ENCODE measurements at places on chromosomes 16 and 17. TPM values are rescaled to one million over a fixed set of nuclear protein-coding genes. Genes with fewer than 3 reads are reported as not detected.
A peak's percentile ranks its signal among the peaks of the same experiment; 100 is the strongest.

- no peak for DNase-seq
These were observed 5.0 kb downstream of the BBS2 start for GRCh38 chr16:56514845-56515244.

STAT5A gene
- 13.8 TPM for total RNA-seq

SOST gene
- total RNA-seq = not detected

TBX2 gene
- 12.5 TPM for total RNA-seq

KRT33A gene
- total RNA-seq = not detected

HAS3 gene
- 0.32 TPM for total RNA-seq

CD19 gene
- total RNA-seq = not detected

TMEM106A gene
- 11.7 TPM for total RNA-seq

GRCh38 chr17:75069783-75070182 is 18.0 kb upstream of the SLC16A5 start:
- no peak for DNase-seq

DNA sequence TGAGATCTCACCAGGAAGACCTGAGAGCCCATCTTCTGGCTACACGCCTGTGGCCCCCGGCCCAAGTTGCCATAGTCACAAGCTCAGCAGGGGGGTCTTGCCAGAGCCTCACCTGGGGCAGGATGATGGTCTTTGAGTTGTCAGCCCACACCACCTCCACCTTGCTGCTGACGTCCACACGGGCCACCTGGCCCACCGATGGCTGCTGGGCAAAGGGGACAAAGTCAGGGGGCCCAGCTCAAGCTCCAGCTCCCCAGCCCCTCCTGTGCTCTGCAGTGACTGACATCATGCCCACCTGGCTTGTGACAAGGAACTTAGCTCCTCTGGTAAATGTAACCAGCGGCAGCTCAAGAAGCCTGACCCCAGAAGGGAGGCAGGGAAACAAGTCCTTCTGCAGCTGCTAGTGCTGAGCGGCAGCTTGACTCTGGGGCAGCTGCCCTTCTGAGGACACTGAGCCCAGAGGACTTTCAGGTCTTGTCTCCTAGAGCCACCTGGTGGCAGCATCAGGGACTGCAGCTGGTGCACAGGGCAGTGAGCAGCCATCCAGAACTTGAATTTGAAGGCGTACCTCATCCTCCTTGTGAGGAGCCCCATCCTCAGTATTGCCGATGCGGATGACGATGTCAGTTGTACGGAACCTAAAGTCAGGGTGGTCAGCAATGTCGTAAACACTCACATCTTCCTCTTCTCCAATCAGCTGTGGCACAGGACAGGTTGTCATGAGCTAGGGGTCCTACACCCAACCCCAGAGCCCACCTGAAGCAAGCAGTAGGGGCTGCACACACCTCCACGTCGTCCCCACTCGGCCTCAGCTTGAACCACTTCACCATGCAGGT is 13.5 kb downstream of the SPHK1 start:
- DNase-seq = peak; percentile 86

KRT33B gene
- 0.32 TPM for total RNA-seq

GRCh38 chr16:67466581-67466980 is 14.4 kb downstream of the ATP6V0D1 start:
- no peak for DNase-seq
